Ascending aorta (tissue), 2 donors: ENCODE measurements at places on chromosomes 4 and X.

GRCh38 chr4:5631352-5632065 is 76.8 kb downstream of the EVC2 start:
- peak; percentile 7 for DNase-seq

- no peak for DNase-seq
Measured at GRCh38 chr4:176540814-176541213, 221.0 kb downstream of the SPCS3 start.

- DNase-seq, result no peak
Measured at GRCh38 chr4:94582517-94582916, 130.8 kb downstream of the PDLIM5 start.

DNA sequence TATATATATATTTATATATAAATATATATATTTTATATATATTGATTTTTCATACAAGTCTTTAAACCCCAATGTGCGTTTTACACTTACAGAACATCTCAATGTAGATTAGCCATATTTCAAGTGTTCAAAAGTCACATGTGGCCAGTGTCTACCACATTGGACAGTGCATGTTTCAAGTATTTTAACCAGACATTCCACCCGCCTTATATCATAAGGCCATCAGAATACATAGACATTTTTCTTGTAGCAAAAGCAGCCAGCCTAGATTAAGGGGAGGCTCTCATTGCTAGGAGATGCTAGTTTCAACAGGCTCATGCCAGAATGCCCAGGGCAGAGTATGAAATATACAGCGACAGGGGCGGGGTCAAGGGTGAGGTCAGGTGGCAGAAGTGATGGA is 202.0 kb downstream of the NR3C2 start:
- no peak for DNase-seq

DNA sequence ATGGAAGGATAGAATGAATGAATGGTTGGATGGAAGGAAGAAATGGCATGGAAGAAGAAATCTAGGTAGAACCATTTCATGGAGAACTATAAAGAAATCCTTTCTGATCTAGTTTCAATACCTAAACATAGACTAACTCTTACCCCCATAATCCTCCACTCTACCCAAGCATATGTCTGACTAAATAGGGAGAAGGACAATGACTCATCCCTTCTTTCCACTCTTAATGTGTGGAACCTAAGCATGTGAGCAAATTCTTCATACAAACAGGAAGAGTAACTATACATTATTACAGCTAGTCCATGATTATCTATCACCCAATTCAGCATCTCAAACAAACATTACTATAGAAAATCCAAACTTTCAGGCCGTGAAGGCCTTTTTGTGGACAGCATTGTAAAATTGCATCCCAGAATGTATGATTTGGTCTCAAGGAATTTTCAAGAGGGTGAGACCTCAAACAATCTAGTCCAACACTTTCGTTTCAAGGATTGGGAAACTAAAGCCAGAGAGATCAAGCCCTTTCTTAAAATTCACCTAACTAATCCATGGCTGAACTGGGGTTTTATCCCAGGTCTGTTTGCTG is 11.2 kb downstream of the C1QTNF7 start:
- DNase-seq, result no peak

DNA sequence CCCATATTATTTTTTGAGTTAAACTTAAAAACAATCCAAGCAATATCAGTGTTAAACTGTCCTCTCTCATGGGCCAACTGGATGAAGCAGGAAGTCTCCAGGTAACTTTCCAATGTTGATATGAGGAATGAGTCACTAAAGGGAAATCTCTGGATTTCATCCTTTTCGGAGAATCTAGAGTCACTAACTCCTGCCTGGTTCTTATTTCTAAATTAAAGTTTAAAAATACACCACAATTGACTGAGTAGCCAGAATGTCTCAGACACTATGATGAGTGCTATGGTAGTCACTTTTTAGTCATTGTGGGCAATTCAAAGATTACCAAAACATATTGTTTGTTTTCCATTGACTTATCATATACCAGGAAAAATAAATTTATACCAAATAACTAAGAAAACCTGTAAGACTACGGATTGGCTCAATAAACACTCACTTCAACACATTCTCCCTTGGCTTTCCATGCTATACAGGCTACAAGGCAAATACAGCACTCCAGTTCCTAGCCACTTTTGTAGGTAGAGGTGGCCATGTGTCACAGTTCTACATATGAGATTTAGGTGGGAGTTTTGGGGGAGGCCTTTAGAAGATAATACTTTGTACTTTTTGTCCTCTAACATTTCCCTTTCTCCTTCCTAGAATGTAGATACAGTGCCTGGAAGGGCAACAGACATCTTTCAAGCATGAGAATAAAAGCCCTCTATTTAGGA is 8.6 kb downstream of the SLC9B2 start:
- no peak for DNase-seq

GRCh38 chr4:103076747-103077347 is at the start of gene SLC9B2:
Gene SLC9B2 (minus strand): TSS chr4:103076761. CDS start chr4:103067550, 9,211 bp downstream.
- no peak for DNase-seq

GRCh38 chr4:9893329-9894108 is 112.1 kb downstream of the DRD5 start:
- DNase-seq, result no peak

DNA sequence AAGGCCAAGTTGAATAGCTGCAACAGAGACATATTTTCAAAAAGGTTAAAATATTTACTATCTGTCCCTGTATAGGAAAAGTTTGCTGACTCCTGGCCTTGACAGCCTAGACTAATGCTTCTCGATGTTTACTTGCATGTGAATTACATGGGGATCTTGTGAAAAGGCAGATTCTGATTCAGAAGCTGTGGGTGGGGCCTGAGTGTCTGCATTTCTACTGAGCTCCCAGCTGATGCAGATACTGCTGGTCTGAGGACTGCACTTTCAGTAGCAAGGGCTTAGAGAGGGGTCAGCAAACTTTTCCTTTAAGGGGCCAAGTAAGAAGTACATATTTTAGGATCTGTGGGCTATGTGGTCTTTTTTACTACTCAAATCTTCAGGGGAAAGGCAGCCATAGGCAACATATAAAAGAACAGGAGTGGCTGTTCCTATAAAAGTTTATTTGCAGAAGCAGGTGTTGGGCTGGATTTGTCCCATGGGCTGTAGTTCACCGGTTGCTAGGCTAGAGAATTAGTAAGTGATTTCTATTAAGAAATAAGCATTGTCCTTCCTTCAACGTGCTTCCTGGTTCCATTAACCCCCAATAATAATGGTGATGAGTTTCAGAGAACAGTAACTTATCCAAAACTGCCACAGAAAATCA is 97.2 kb upstream of the PDE5A start:
- no peak for DNase-seq

GRCh38 chr4:137267024-137267423 is 265.3 kb downstream of the PCDH18 start:
- DNase-seq, result no peak

- no peak for DNase-seq
Measured at GRCh38 chr4:79249881-79250503, 75.9 kb downstream of the NAA11 start.

DNA sequence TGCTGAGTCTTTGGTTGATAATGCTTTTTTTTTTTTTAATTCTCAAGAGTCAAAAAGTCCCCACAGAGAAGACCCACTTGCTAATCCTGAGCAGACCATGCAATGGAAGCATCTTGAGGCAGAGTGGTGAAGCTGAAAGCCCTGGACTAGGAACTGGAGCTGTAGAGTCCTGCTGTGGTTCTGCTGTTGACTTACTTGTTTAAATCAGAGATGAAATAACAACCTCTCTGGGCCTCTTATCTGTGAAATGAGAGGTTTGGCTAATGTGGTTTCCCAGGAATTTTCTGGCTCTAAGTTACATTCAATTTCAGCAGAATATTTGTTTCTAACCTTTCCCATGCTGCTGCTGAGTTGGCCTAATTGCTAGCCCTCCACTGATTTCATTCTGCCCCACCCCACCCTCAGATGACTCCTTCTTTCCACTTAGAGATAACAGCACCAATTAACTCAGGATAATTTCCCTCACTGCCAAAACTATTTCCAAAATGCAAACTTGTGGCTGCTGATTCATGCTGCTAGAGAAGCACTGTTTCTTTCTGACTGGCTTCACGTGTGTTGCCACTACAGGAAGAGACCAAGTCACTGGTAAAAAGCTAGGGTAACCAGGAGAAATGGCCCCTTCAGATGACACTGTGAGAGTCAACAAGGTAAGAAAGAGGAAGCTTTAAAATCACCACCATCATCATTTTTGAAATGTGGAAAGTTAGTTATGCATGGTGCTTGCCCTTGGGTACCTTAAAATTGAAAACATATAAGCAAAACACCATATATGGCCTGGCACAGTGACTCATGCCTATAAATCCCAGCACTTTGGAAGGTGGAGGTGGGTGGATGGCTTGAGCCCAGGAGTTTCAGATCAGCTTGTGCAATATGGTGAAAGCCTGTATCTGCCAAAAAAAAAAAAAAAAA is 326.4 kb downstream of the DCHS2 start:
- DNase-seq, result no peak

- DNase-seq, result no peak
Measured at GRCh38 chr4:103060453-103061148, 16.0 kb downstream of the SLC9B2 start.

DNA sequence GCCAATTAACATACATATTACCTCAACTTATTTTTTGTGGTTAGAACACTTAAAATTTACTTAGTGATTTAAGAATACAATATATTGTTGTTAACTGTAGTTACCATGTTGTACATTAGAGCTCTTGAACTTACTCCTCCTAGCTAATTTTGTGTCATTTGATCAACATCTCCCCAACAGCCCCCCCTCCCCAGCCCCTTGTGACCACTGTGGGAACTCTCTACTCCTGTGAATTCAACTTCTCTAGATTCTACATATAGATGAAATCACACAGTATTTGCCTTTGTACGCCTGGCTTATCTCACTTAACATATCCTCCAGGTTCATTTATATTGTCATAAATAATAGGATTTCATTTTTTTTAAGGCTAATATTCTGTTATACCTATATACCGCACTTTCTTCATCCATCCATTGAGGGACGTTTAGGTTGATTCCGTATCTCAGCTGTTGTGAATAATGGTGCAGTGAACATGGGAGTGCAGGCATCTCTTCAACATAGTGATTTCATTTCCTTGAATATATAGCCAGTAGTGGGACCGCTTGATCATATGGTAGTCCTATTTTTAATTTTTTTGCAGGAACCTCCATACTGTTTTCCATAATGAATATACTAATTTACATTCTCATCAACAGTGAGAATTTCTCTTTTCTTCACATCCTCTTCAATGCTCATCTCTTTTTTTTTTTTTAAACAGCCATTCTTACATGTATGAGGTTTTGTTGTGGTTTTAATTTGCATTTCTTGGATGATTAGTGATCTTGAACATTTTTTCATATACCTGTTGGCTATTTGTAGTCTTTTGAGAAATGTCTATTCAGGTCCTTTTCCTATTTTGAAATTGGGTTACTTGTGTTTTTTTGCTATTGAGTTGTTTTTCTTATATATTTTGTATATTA is 66.8 kb downstream of the RAPGEF2 start:
- DNase-seq, result no peak

- no peak for DNase-seq
Measured at GRCh38 chrX:698206-698605, 67.6 kb downstream of the SHOX start.

DNA sequence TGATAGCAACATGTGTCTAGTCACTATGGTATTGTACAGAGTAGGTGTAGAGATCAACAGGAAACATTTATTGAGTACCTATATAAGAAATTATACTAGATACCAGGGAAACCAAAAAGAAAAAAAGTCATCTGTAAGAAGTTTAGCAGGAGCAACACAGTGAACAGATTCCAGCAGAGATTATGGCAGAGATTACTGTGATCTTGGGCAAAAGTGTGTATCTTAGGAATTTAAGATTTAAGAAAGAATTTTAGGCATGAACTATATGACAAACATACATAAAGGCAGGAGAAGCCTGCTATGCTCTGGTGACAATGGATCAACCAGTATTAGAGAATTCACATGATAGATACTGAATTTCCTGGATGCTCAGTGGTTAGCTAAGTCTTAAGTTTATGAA is 37.9 kb downstream of the SNCA start:
- no peak for DNase-seq

DNA sequence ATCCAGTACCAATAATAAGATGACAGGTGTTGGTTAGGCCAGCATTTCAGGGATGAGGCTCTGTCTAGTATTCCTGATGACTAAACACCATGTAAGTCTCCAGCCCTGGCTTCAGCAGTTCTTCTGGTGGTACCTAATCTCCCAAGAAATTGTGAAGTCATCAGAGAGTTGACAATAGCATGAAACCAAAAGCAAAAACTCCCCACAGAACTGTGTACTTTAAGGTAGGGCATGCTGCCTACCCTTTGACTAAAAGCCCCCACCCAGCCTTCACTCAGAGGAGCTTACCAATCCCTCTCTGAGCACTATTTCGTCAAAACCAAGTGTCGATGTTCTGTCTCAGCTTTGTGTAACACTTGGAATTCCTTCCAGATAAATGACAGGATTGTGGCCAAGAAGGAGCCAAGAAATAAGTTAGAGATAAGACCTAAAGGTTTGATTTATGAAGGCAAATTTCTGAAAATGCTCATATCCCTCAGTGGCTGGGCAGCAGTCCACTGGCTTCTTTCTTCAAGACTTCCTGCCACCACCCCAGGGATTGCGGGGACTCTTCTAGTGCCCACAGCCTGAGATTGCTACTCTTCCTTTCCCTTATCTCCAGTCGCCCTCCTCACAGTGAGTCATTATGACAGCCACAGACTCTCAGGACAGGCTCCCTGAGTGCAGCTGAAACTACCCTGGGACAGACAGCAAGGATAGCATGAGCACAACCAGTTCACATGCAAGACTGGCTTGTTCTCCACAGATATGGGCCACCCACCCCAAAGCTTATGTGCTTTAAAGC is 67.3 kb upstream of the LHFPL1 start:
- DNase-seq, result no peak

DNA sequence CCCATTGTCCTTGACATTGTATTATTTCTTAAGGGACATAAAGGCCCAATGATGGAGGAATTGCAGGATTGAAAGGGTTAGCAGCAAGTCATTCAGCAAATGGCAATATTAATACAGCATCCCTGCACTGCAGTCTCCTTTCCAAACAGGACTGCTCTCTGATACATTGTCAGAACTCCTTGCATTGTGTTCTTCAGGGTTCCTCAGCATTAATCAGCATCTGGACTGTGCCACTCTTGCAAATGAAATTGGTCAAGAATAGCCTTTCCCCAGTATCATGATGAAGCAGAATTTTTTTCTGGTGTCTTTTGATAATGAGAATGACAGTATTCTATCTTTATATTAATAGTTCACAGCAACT is 272.6 kb upstream of the HAND2 start:
- no peak for DNase-seq

DNA sequence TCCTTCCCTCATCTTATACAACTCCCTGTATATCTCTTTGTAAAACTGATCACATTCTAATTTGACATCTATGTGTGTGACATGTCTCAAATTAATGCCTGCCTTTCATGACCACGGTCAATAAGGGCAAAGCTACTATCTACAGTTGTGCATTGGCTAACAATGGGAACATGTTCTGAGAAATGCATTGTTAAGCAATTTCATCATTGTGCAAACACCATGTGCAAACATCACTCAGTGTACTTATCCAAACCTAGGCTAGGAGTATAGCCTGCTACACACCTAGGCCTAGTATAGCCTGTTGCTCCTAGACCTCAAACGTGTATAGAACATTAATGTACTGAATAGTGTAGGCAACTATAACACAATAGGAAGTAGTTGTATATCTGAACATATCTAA is 95.0 kb downstream of the BANK1 start:
- DNase-seq, result no peak
